ENCODE measurements at places on chromosomes 5 and 9.

GRCh38 chr5:35171991-35172390 lies 58.3 kb downstream of the PRLR start:
- no peak for DNase-seq

DNA sequence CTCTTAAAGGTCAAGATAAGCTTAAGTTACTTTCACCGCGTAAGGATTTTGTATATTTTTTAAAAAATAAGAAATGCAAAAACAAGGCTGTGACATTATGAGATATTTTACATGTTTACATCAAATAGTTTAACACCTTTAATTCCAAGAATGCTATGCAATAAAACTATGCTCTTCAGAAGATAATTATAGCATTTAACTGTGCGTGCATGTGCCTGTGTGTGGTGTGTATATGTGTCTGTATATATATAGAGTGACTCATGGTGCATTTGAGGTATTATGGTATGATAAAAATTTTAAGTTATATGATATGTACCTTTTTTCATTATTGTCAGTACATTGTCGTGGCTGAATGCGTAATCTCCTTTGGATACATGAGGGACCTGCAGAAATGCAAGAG lies 539.3 kb downstream of the PDE4D start:
- no peak for DNase-seq

GRCh38 chr9:136629879-136630661 lies 32.6 kb upstream of the EGFL7 start:
- DNase-seq: peak; percentile 35

GRCh38 chr9:124263800-124264426 lies 6.2 kb downstream of the NEK6 start:
- no peak for DNase-seq

- no peak for DNase-seq
Observed at GRCh38 chr9:35746583-35746982, 2.4 kb downstream of the GBA2 start.

GRCh38 chr5:167001246-167001645 lies 1290.2 kb upstream of the WWC1 start:
- no peak for DNase-seq

- DNase-seq: no peak
Observed at GRCh38 chr5:68748101-68748500, 345.7 kb upstream of the SLC30A5 start.

- no peak for DNase-seq
Observed at GRCh38 chr5:119016125-119016774, 27.9 kb upstream of the DTWD2 start.

- DNase-seq: no peak
Observed at GRCh38 chr9:137506274-137506673, 43.9 kb downstream of the PNPLA7 start.

DNA sequence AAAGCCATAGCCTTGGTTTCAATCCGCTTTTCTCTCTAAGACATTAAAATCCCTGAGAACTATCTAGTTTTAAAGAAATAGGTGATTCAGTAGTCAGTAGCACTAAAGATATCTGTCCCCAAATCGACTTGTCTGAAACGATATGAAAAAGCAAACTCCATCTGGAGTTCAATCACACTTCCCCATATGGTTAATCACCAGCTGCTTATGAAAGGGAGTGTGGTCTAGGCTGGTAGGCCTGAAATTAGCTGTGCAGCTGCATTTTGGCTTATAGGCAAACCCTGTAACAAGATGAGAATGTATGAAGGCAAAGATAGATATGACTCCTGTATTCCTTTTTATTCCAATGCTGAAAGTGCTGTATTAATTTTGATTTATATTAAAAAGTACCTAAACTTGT lies 65.9 kb downstream of the DMRTA1 start:
- no peak for DNase-seq

GRCh38 chr9:135156525-135157510 lies 69.3 kb downstream of the OLFM1 start:
- no peak for DNase-seq

DNA sequence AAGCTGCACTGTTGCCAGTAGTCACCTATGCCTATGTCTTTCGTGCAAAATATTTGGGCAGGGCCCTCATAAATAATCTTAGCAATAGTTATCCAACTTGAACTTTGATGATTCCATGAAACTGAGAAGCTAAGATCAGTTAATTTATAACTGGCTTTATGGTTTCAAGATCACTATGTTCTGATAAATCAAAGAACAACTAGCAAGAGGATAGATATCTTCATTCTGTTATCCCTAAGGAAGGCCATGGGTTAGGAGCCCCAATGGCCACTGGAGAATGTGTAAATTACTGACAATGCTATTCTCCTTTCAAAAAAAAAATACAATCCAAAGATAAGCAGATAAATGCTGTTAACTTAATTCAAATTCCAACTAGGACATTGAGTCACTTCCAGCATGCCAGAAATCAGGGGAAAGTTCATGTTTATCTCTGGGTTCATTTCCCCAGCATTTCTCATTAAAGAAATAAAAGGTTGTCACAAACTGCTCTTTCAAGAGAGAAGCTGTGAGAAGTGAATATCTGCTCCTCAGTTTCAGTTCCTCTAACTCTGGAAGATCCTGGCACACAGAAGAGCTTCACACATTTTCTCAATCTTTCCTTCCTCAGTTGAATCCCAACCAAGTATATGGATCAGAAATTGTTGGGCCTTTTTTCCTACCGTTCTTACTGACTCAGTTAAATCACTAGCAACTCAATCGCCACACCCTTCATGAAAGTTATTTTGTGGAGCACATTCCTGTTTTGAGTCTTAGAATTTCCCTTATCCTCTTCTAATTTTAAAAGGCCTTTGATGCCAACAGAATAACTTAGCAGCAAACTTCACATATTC lies 59.6 kb upstream of the SLC1A1 start:
- no peak for DNase-seq

DNA sequence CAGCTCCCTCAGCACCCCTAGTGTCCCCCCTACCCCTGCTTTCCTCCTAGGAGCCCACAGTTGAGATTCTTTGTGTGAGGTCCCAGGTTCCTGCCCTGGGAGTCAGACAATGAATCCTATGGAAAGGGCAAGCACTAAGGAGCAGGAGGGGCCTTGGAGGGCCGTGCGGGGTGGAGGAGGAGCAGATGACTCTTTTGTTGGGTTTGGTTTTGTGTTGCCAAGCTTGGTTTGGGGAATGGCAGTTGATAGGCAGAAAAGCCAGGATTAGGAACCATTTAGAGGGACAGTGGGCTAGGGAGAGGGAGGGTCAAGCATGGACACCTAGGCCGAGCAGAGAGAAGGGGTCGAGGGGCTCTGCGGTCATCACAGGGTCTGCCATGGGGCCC lies 61.6 kb upstream of the SPTLC1 start:
- DNase-seq: no peak

GRCh38 chr5:164617290-164617689 lies 1111.9 kb downstream of the MAT2B start:
- DNase-seq: no peak

GRCh38 chr5:110536120-110537115 lies 190.1 kb downstream of the TMEM232 start:
- no peak for DNase-seq

DNA sequence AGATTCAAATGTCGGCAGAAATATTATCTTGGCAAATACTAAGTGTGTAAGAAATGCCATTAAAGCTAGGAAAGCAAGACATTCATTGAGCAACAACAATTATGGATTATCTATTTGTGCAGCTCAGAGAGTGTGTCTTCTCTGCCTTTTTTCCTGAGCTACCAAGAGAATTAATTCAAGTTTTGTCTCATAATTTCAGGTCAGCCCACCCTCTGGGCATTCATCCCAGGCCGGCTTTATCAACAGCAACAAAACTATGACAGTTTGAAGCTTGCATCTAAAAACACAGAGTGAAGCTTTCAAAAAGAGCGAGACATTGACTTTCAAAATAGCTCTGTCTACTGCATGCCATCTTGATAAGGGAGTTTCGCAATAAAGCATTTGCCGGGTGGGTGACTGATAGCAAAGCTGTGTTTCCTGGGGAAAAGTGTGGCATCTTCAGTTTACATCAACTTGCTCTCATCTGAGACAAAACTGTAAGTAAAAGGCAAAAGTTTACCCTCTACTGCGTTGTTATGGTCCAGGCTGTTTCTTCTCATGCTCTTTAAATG lies 182.4 kb downstream of the IRX1 start:
- no peak for DNase-seq

GRCh38 chr5:117454716-117455212 lies 880.1 kb upstream of the SEMA6A start:
- no peak for DNase-seq

DNA sequence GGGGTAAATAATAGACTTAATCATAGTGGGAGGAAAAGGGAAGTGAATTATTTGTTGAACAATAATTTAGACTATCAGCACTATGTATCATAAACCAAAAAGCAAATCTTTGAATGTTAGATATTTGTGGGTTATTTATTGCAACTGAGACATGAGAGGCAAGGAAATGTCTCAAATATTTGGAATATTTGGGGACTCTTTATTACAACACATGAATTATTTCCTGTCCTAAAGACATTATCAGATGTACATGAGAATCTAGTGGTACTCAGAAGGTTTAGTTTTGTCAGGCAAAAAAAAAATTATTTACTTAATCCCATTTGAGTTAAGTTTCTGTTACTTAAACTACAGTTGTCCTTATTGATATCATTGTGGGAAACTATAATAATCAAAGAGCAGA lies 91.1 kb downstream of the TLR4 start:
- DNase-seq: no peak

GRCh38 chr9:108668938-108669335 lies 186.8 kb downstream of the ACTL7B start:
- no peak for DNase-seq

DNA sequence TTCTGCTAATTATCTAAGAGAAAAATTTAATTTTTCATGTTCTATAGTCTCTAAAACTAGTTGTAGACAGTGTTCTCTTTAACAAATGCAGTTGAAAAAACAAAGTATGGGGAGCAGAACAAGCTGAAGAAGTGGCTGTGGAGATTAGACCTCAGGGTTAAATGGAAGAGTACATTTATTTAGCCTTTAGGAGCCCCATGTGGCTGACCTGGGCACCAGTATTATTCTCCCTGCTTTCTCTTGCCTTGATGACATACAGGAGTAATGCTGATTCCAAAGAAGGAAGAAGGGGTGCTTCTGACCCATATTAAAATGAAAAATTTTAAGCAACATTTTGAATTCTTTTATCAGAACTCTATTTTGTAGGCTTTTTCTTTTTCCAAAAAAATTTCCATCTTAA lies 312.3 kb upstream of the RIOK2 start:
- no peak for DNase-seq

DNA sequence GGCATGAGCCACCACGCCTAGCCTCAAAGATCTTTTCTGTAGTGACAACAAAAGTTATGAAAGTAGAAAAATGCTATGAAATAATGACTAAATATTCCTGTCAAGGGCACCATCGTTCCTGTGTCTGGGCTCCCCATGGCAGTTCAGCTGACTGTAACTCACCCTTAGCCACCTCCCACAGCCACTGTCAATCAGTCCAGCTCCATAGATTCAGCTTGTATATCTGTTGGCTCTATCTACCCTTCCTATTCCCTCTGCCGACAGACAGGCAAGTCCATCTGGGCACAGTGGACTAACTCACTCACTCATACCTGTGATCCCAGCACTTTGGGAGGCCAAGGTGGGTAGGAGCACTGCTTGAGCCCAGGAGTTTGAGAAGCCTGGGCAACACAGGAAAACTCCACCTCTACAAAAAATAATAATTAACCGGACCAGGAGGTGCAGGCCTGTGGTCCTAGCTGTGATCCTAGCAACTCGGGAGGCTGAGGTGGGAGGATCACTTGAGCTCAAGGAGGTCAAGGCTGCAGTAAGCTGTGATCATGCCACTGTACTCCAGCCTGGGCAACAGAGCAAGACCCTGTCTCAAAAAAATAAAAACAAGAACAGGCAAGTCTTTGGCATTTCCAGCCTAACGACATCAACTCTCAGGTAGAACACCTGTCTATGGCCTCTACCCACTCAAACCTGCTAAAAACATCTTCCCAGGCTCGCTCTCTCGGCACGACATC lies 6.2 kb downstream of the CAMSAP1 start:
- no peak for DNase-seq

DNA sequence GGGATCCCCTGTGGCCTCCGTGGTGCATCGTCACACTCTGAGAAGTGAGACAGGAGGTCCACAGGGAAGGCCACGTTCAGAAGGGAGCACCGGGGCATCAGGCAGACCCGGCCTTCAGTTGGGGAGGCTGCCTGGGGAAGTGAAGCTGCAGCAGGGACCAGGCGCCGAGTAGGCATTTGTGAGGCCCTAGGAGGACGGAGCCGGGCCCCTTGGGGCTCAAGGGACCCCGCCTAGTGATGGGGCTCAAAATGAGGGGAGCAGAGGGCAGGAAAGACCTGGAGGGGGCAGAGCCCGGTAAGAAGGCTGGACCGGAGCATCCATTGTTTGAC lies 85.4 kb upstream of the FAM120A start:
- no peak for DNase-seq

DNA sequence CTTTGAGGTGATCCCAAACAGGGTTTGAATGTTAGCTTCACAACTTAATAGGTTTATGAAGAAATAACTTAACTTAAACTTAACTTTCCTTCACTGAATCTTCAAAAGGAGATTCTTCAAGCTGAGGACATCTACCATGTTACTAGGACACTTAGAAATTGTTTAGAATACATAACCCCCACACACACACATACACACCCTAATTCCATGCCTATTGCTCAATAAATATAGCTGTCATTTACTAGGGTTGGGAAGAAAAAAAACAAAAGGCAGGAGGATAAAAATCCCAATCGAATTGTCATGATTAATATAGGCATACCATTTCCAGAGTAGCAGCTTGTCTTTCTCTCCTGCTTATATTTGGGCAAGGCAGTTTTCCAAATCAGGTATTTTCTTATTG lies 68.3 kb downstream of the ALDH1A1 start:
- DNase-seq: no peak

GRCh38 chr9:108575276-108575675 lies 280.5 kb downstream of the ACTL7B start:
- no peak for DNase-seq

DNA sequence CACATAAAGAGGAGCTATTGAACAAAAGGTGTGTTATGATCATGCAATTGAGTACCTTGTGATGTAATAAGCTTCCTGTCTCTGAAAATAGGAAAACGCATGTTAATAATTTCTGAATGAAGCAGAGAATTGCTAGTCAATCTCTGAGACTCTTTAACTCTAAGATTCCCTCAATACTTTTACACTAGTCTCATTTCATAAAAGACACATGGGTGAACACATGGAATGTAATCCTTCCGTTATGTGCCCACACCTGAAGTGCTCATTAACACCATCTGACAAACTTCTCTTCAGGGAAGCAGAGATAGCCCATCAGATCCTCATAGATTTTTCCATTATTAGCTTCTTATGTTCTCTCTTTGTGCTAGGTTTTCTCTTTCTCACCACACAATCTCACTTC lies 182.4 kb downstream of the TLR4 start:
- no peak for DNase-seq

DNA sequence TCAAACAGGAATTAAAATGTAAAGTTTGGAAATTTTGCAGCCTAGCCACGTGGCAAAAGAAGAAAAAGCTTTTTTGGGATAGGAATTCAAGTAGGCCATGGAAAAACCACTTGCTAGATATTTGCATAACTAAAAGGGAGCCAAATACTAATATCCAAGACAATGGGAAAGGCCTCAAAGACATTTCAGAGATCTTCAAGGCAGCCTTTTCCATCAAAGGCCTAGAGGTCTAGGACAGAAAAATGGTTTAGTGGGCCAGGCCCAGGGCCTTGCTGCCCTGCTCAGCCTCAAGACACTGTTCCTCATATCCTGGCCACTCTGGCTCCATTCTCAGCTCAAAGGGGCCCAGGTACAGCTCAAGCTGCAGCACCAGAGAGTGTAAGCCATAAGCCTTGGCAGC lies 265.9 kb upstream of the RPS23 start:
- DNase-seq: no peak
